ENCODE measurements at places on chromosomes 1 and 21. TPM values are rescaled to one million over a fixed set of nuclear protein-coding genes. Genes with fewer than 3 reads are reported as not detected.

DNA sequence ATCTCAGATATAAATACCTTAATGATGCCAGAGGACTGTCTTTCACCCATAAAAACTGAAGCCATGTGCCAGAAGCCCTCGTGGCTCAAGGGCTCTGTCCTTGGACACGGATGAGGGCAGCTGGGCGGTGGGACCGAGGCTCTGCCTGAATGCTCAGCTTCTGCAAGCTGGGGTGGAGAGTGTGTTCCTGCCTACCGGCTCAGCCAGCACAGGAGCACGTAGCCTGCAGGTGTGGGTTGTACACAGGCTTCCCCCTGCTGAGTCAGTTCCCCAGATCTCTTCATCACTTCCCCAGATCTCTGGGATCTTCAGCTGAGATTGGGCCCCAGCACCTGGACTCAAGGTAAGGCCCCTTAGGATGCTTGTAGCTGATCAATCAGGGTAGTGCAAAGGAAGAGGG lies 15.4 kb downstream of the KCNJ15 start:
- no peak for DNase-seq

GRCh38 chr1:152071123-152071522 lies 17.7 kb downstream of the TCHHL1 start:
- DNase-seq = no peak

Gene MT1HL1
- polyA plus RNA-seq = 0.38 TPM

Gene TTLL7
- 3.4 TPM for polyA plus RNA-seq

- no peak for DNase-seq
Observed at GRCh38 chr1:179034720-179035119, 9.0 kb downstream of the FAM20B start.

Data from left renal cortex interstitium (tissue), 4 donors.